T1000 (cell line): ENCODE measurements at places on chromosomes 5 and 9.

DNA sequence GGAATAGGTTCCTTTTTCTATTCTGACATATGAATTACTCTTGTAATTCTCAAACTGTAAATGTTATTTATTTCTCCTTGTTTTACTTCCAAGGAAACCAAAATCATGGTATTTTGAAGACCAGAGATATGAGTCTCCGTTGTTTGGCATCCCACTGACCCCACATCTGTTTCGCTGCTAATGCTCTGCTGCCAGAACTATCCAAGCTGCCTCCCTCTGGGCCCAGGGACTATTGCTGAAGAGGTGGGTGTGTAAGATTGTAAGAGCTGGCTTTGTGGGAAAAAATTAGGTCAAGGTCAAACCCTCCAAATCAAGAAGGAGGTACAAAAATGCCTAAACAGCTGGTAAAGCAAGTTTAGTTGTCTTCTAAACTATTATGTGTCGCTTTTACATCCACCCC, 129.4 kb upstream of the MYO10 start:
- DNase-seq: no peak

DNA sequence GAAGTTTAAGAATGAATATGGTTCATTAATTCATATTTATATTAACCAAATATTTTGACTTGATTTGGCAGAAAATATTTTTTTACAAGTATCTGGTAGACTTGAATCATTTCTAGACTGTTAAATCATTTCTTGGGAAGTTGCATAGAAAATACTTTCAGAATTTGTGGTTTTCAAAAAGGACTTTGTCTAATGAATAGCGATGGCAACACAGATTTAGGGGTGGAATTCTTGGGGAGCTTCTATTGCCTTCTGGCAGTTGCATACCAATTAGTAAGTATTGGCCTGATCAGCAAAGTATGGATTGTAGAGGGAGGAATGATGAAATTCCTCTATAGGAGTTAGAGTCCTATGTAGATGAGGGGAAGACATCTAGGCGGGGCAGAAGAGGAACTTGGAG, 68.6 kb upstream of the CKMT2 start:
- DNase-seq: no peak

- DNase-seq: no peak
Observed at GRCh38 chr9:78826527-78826926, 529.6 kb downstream of the PSAT1 start.

GRCh38 chr5:131194725-131195124, 24.0 kb downstream of the LYRM7 start:
- DNase-seq: no peak

- DNase-seq: no peak
Observed at GRCh38 chr9:110938242-110938641, 100.0 kb downstream of the LPAR1 start.

DNA sequence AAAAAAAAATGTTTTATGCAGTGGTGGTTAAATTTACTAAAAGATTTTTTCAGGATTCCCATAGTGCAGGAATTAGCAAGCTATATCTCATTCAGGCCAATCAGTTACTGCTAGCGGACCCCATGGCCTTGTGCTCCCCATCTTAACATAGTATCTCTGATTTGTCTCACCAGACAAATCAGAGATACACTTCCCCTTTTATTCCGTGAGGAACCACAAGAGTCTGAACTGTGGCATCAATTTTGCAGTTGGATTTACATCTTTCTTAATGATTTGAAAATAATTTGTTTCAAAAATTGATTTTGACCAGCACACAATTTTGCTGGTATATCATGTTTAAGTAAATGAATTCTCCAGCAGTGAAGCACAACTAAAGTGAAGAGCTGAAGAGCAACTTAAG, 17.9 kb downstream of the ITGA1 start:
- DNase-seq: no peak

DNA sequence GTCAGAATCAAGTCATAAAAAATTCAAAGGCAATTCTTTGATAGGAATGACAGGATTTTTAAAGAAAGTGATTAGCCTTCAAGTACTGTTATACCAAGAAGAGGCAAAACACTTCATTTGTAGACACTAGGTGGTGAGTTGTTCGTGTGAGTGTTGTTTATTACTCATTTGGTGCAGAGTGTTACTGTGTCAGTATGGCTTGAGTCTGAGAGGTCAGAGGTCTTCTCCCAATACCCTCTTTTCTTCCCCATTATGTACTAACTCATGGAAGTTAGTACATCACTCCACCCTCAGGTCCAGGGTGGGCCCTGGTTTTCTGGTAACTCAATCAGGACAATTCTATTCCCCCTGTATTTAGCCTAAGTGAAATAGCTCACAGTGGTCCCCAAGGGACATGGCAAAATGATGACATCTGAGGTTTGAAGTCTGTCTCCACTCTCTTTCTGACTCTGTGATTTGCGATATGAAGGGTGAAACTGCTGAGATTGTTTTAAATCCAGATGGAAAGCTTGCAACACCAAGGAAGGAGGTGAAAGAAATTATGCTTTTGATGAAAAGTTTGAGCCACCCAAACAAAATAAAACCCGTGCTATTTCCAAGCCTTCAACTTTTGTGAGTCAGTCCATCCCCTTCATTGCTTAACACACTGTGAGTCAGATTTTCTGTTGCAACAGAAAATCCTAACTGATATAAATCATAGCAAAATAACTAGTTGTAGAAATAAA, 56.8 kb downstream of the NUDT12 start:
- DNase-seq: no peak

DNA sequence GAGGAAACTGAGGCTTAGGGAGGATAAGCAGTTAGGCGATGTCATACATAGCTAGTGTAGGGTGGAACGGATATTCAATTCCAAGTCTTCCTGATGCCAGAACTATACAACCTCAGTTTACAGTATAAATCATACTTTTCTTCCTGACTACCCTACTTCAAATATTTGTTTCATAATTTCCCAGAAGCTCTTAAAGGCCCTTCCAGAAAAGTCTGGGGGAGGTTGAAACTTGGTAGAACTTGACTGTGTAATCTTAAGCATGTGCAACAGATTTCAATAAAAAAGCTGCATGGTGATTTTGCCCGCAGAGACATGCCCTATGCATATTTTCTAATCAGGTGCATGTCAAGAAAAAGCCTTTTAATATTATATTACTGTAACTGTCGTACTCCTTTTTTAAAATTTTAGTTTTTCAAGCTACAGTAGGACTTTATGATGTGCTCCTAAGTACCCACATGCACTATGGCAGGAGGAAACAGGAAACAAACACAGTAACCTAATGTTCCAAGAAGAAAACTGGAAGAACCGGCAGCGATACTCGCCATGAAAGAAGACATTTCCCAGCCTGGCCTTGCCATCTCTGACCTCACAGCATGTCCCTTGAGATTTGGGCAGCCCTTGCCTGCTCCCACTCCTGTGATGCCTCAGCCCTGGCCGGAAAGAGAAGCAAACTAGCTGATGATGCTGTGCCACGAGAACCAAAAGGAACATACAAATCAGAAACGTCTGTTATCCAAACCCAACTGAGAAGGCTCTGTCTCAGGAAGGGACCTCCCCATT, 266.0 kb downstream of the EFNA5 start:
- DNase-seq: no peak

DNA sequence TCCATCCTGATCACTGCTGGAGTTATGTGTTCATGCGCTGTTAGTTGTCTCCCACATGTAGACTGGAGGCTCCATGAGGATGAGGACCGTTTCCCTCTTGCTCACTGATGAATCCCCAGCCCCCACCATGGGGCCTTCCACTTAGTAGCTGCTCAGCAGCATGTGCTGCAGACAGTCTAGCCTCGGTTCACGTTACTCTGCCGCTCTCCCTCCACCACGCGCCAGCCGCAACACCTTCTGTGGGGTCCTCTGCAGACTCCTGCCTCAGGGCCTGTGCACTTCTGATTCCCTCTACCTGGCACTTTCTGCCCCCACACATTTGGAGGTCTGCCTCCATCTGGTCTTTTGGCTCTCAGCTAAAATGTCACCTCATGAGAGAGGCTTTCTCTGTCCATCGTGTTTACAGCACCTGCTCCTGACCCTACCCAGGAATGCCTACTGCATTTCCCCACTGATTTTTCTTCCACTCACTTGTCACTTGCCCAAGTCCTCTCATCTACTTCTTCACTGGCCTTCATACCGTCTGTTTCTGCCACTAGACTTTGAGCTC, 36.3 kb downstream of the STK10 start:
- no peak for DNase-seq

DNA sequence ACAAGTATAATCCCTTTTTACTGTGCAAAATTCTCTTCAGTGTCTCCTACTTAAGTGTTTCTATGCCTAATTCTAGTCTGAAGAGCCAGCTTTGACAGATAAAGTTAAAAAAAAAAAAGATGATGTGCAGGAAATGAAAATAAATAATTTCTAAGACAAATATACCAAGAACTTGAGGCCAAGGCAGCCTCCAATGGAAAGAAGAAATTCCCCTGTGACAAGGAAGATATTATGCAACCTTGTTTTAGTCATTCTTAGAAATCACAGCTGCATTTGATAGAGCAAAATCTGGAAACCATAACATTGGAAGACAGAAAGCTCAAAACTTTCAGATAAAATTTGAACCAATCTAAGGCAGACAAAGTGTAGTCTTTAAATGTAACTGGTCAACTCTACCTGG, 375.9 kb upstream of the TLE4 start:
- no peak for DNase-seq

GRCh38 chr5:124883681-124884080, 137.2 kb upstream of the ZNF608 start:
- DNase-seq: no peak

GRCh38 chr5:171537070-171537849, 117.8 kb downstream of the FGF18 start:
- no peak for DNase-seq

DNA sequence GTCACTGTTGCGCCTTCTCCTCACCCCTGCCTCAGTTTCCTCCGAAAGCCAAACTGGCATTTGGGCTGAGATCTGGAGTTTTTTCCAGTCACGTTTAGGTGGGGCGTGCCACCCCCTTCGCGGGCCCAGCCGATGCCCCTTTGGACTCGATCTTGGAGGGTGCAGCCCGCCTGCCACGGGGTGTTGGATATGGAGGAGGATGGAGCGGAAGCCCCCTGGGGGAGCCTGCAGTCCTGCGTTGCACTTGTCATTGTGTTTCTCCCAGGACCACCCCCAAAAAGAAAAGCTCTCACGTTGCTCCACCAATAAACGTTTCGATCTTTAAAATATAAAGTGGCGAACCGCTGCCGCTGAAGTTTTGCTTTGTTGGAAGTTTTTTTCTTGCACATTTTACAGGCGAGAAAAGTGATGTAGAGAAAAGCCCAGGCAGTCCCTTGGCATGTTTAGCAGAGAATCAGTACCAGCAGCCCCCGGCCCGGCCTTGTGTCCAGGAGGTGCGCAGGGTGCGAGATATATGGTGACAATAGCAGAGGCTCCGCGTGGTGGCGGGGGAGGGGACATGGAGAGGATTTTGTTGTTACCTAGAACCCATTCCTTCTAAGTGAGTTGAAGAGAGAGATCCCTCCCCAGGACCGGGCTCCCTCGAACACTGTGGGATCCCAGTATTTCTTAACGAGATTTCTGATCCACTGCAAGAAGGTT, 681 bp downstream of the F2R start:
- DNase-seq: no peak

DNA sequence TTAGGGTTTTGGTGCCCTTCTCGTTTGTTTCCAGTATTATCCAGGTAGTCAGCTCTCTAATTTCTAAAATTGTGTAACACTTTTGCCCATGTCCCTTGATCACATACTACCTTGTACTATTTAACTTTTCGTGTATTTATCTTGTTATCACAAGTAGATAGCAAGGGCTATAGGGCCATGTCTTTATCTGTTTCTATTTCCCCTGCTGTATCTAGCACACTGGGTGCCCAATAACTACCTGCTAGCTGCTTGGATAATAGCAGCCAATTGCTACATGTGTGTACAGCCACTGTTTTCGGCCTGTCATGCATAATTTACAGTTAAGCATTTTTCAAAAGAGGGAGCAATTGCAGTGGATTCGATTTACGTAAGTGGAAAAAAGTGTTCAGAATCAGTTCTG, 64.8 kb upstream of the TNFAIP8 start:
- DNase-seq: no peak

- no peak for DNase-seq
Observed at GRCh38 chr9:35728041-35728971, 3.7 kb downstream of the TLN1 start.

- DNase-seq: no peak
Observed at GRCh38 chr5:107469064-107469463, 201.7 kb downstream of the EFNA5 start.

- no peak for DNase-seq
Observed at GRCh38 chr9:114282104-114282485, 40.8 kb upstream of the ORM1 start.

DNA sequence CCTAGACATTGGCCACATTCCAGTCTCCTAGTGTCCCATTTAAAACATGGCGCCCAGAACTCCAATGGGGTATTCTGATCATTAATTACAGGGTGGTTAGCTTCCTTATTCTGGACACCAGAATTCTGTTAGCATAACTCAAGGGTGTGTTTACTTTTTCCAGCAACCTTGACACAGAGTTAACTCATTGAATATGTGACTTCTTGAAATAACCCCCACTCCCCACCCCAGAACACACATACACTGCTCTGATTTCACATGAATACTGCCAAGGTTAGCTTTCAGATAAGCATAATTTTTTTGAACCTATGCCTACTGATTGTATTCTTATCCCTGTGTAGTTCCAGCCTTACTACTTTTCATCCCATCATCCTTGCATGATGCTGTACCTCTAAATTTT, 151.1 kb downstream of the SMARCA2 start:
- no peak for DNase-seq

GRCh38 chr5:154722936-154723335, 32.2 kb upstream of the LARP1 start:
- no peak for DNase-seq

DNA sequence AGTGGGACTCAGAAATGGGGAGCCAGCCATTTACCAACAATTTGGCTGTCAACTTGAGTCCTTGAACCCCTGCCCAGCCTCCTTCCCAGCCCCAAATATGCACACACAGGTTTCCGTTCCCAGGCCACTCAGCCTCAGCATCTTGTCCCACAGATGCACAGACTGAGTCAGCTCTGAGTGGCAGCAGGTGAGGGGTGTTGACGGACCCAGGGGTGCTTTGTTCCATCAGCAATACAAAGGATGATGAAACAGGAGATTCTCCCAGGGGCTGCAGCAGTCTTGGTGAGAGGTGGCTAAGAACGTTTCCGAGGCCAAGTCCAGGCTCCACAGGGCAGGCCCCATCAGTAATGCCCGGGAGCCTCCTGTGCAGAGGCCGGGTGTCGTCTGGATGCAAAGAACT, 4.9 kb upstream of the OLFM1 start:
- DNase-seq: no peak

GRCh38 chr5:160349249-160349934, 21.0 kb downstream of the C1QTNF2 start:
- DNase-seq: no peak

- DNase-seq: no peak
Observed at GRCh38 chr5:19917588-19918122, 70.3 kb downstream of the CDH18 start.

DNA sequence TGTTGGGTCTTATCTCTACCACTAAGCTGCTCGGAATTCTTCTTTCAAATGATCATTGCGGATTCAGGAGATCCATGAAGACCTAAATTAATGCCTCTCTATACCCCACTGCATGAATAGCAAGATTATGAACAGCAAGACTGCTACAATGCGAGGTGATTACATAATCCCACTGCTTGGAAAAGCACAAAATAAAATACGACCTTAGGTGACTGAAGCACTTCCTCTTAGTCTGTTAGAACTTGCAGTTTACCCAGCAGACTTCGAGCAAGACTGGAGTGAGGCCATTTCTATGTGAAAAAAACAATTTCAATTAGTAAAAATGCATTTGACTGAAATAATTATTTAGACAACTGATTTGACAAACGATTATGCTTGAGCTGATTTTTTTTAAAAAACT, 59.8 kb downstream of the SH3RF2 start:
- DNase-seq: no peak

- no peak for DNase-seq
Observed at GRCh38 chr5:38615042-38615441, 58.6 kb upstream of the LIFR start.
